ENCODE measurements at places on chromosomes 3 and 15.

- DNase-seq, result no peak
Measured at GRCh38 chr3:62712746-62713145, 162.5 kb downstream of the CADPS start.

DNA sequence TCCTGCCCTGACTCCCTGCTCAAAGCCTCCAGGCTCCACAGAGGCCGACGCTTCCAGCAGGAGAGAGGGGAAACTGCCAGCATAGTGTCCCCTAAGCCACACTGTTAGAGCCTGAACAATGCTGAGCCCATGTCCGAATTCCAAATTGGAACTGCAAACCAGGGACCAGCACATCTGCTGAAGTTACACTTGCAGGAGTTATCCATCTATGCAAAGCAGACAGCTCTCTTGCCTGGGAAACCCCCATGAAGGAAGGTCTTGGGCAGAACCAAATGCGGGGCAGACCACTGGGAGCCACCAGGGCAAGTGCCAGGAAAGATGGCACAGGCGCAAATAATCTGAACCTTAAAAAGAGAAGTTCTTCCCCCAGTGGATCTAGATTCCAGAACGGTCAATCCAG is 625 bp downstream of the LRRC15 start:
- no peak for DNase-seq

DNA sequence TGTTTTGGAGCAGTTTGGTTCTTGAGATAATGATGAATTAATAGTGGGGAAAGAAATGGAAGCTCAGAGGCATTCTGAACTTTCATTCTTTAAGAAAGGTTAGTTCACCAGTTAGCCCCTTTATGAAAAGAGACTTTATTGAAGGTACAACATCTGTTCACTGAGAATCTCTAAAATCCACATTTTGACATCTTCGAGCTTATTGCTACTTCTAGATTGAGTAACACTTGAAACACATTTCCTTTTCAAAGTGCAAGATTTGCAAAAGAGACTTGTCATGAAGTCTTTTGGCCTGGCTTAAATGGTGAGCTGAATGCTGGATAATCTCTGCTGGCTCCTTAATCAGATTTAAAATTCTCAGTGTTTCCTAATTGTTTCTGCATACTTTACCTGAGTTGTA is 42.3 kb downstream of the RAB8B start:
- DNase-seq, result no peak

- DNase-seq, result no peak
Measured at GRCh38 chr15:76932135-76932966, 802 bp downstream of the RCN2 start.

GRCh38 chr15:66145726-66146182 is 107.8 kb downstream of the MEGF11 start:
- no peak for DNase-seq
